OCI-LY7 (cell line): ENCODE measurements at places on chromosomes 3 and 15.
A peak's percentile ranks its signal among the peaks of the same experiment; 100 is the strongest.

DNA sequence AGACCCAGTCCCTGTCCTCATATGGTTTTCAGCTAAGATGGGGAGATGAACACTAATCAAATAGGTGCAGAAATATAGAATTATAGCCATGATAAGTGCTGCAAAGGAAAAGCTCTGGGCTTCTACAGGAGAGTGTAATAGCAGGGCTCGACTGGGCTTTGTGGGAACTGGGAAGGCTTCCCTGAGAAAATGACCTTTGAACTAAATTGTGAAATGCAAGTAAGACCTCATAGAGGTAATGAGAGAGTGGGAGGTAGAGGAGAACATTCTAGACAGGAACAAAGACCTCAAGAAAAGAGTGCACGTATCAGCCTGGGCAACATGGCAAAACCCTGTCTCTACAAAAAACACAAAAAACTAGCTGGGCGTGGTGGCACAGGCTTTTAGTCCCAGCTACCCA is 231.6 kb downstream of the ABHD5 start:
- no peak for DNase-seq

GRCh38 chr3:194312186-194312742 is 38.9 kb downstream of the CPN2 start:
- DNase-seq: no peak

DNA sequence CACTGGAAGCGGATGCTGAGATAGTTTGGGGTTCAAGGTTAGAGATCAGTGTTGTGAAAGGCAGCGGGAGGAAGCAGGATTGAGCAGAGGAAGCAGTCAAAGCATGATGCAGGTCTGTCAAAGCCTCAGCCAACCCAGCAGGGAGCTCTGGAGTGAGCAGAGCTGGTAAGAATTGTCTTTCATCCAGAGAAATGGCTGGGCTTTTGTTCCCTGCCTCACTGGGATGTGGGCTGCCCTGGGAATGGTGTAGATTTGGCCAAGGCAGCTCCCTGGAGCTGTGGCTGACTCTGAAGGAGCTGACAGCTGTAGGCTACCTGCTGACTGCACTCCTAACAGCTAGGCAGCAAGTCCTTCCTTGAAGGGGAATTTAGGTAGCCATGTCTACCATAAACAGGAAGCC is 61.9 kb upstream of the STXBP5L start:
- DNase-seq: no peak

GRCh38 chr3:25781758-25782594 is 1.3 kb downstream of the NGLY1 start:
- DNase-seq: peak; percentile 67

GRCh38 chr3:134449951-134450350 is 35.8 kb downstream of the ANAPC13 start:
- no peak for DNase-seq

DNA sequence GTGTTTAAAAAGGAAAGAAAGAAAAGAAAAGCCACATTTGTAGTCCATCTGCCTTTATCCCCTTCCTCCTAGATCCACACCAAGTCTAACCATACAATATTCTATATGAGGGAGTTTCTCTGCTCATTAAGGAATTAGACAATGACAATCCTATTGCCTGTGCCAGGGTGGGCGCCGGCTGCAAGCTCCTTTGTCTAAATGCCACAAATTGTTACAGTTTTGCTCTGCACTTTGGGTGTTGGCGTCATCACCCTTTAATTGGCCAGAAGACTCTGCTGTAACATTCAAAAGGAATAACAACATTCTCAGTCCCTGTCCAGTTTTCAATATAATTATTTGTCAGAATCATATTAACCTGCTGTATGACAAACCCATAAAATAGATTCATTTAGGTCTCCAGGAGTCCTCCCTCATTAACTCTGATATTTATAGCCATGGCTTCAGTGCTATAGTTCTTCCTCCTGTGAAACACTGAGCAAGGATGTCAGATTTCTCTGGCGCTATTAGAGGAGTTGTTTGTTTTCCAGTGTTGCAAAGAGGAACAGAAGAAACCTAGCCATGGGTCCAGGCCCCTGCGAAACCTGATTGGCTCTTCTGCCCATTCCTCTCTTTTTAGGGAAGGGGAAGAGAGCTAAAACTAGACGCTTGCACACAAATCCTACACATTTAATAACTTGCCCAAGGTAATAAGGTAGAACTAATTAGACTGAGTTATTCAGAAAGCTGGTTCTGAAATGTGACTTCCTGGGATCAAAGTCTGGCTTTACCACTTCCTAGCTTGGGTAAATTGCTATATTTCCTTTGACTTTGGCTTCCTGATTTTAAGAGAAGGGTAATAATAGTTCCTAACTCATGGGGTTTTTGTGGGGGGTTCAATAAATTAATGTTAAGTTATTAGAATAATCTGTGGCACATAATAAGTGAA is 112.4 kb downstream of the CD47 start:
- DNase-seq: no peak

DNA sequence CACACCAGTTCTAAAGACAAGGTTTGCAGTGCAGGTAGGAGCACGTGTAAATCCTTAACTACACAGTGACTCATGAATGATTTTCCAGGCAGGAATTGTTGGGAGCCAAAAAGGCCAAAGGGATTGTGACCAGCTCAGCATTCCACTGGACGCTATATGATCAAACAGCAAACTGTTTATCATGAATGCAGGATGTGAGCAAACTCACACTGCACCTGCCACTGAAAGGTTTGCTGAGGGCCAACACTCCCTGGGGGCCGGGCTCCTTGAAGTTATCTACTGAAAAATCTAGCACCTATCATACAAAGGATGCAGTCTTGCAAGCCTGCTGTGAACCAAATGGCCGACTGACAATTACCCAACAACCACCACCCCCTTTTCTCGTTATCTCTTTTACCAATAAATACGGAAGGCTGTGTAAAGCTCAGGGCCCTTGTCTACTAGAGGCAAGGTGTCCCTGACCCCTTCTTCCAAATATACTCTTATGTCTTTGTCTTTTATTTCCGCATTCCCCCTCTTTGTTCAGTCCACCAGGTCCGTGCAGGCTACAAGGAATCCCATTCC is 11.5 kb upstream of the DNASE1L3 start:
- peak; percentile 49 for DNase-seq

- DNase-seq: no peak
These were observed 16.3 kb upstream of the PCSK6 start for GRCh38 chr15:101505610-101506337.

GRCh38 chr15:88080616-88081015 is 175.9 kb downstream of the NTRK3 start:
- DNase-seq: no peak

DNA sequence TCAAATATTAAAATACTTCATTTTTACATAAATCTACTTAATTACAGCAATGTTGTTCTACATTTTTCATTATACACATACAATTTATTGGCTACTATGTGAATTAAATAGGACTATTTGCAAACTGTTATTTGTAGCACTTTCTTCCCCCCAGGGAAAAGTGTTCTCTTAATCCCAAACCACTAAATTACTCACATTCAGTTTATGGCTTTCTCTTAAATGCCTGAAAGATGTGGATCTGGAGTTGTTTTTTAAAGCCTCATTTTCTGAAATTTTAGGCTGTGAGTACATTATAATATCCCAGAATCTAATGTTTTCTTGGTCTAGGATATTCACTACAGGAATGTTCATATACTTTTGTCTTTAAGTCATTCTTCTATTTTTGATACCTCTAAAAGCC is 32.7 kb downstream of the PRTG start:
- DNase-seq: no peak

GRCh38 chr3:70615286-70615685 is 302.8 kb upstream of the MDFIC2 start:
- DNase-seq: no peak

- DNase-seq: no peak
These were observed 165.3 kb downstream of the GOLIM4 start for GRCh38 chr3:167930453-167930852.

- no peak for DNase-seq
These were observed 196.2 kb upstream of the AZI2 start for GRCh38 chr3:28544831-28545230.

GRCh38 chr15:68933001-68933400 is 2.7 kb downstream of the SPESP1 start:
- DNase-seq: no peak

DNA sequence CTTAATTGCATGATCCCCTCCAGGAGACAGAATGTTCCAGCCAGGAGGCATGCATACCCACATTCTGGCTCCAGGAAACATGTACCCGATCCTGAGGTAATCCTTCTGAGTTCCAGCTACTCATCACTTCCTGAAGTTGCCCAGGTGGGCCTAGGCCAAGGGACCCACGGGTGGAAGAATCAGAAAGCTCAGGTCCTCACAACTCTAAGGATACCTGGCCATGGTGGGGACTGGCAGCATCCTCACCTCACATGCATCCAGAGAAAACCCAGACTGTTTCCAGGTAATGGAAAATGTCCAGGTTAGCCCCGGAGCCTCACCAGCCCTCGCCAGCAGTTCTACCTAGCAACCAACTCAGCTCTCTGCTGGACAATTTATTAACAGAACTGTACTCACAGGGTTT is 78.2 kb downstream of the DAPK2 start:
- DNase-seq: no peak

- DNase-seq: peak; percentile 87
These were observed 37.8 kb upstream of the USP3 start for GRCh38 chr15:63466378-63467192.

- DNase-seq: peak; percentile 87
These were observed 1.1 kb downstream of the DIPK2A start for GRCh38 chr3:143972505-143973258.

DNA sequence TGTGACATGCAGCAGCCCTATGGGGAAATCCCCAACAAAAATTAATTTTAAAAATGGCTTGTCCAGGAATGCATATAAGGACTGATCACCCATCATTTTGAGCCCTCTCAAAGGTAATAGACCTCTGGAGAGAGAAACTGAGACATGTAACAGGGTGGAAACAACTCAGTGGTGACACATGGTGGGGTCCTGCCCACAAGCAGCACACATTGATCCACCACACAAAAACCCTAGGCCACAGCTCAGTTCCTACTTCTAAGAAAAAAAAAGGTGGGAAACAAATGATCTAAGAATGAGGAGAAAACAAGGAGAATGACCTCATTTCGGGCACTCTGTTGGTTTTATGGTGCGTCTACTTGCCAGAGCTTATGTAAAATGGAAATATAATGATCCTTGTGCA is 1.9 kb upstream of the SLC41A3 start:
- no peak for DNase-seq

- DNase-seq: no peak
These were observed 99.7 kb upstream of the ABHD17C start for GRCh38 chr15:80595396-80595795.

GRCh38 chr3:166457382-166457781 is 620.2 kb upstream of the BCHE start:
- DNase-seq: no peak

- DNase-seq: no peak
These were observed 178.3 kb downstream of the SUCNR1 start for GRCh38 chr3:152051501-152052404.

DNA sequence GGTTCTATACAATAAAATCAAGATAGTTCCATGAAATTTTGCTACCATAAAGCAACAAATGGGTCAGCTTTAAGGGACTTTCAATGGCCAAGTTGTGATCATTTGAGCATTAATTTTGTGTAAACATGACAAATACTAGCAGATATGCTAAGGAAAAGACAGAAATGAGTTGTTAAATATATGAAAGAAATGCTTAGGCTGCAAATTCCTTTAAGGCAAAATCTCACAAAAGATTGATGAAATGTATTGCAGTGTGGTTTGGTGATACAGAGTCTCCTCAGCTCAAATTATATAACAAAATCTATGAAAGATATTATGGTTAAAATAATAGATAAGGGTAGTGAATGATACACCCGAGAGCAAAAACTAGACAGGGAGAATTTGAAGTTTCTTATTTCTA is 377.2 kb downstream of the RAP2B start:
- no peak for DNase-seq

DNA sequence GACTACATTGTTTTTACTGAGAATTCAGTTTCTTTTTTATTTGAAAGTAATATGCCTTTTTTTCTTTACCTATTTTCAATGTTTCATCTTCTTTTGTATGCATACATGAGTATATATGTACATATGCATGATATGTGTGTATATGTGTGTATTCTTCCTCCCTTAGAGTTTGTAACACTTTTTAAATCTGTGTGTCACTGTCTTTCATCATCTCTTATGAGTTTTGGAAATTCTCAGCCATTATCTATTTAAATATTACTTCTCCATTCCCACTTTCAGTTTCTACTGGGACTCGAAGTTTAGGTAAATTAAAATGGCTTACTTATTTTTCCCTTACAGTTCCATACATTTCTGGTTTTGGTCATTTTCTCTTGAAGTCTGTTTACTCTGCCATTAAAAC is 754.1 kb downstream of the GRM7 start:
- no peak for DNase-seq

GRCh38 chr15:91050128-91050455 is 27.7 kb upstream of the VPS33B start:
- DNase-seq: no peak

- no peak for DNase-seq
These were observed 116.7 kb downstream of the NUP210 start for GRCh38 chr3:13303410-13303809.

DNA sequence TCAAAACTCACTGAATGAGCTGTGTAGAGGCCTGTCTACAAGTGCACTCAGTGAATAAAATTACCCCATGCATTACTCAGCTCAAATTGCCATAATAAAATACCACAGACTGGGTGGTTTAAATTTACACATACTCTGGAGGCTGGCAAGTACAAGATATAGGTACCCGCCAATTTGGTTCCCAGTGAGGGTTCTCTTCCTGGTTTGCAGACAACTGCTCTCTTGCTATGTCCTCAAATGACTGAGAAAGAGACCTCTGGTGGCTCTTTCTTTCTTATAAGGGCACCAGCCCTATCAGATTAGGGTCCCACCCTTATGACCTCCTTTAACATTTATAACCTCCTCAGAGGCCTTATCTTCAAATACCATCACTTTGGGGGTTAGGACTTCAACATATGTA is 237.0 kb downstream of the CPNE4 start:
- no peak for DNase-seq

DNA sequence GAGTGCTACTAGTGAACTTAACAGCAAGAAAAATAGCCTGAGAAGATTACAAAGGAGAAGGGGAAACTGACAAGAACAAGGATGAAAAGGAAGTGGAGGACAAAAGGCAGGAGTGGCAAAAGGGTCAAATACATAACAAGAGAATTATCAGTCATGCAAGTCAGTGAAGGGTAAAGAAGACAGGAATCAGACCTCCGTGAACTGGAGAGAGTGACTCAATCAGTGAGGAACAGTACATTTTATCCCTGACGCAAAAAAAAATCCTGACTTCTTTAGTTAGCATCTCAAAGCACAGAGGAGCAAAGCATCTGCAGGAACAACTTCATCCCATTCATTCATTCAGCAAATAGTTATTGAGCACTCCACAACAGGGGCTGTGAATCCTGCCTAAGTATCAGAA is 97.8 kb downstream of the SST start:
- no peak for DNase-seq
